ENCODE measurements at places on chromosomes 7 and 10.

DNA sequence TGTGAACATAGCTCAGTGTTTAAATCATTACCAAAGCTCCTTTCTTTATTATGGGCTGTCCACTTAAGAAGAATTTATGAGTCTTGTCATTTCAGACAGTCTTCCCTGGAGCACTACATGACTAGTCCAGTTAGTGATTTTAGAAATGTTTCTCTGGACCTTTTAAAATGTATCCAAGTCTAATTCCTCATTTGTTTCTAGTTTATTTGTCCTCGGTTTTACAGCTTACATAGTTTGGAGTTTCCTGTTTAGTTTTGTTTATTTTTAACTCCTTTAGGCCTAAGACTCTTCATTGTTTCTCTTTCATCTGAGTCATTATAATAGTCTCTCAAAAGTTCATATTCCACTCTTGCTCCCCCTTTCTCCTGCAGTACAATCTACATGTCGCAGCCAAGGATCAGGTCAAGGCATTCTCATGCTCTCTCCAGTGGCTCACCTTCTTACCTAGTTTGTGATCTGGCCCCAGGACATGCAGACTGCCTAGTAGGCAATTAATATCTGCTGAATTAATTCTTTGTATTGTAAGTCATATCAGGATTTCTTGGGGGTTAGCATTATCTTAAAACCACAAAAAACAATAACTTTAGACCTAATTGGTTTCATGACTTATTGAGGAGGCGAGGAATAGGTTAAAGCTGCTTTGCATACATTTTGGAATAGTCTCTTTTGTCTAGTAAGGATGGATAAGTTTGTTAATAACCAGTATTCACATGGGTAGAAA lies 93.8 kb downstream of the MAPK8 start:
- DNase-seq, result no peak

DNA sequence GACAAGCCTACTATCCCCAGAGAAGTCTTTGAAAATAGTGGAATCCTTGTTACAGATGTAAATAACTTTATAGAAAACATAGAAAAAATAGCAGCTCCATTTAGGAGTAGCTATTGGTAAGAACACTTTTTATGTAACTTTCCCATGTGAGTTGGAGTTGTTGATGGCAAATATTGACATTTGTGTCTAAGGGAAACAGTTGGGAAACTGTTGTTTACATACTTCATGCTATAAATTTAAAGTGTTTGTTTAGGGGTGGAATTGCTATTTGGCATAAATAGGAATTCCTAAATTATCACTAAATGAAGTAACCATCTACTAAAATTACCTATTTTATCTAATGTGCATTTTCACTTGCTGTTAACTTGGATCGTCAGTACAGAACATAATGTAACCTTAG lies 50.7 kb downstream of the GDI2 start:
- no peak for DNase-seq

- no peak for DNase-seq
Measured at GRCh38 chr7:27171637-27172314, 2.3 kb downstream of the HOXA10 start.

DNA sequence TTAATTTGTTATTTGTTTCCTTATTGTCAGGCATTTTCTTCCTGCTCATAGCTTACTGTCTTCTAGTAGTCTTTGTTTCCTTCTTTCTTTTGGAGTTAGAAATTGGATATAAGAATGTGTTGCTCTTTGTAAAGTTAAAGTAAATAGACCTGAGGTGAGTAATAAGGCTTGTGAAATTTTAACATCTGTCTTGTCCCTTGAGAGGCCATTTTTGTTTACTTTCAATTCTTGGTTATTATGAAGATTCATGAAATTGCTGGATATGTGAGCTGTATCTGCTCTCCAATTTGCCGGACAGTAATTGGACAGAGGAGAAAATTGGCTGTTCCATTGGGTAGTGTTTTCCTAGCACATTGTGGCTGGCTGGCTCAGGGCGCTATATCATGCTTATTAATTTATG lies 260.7 kb downstream of the EXOC4 start:
- DNase-seq, result no peak

- no peak for DNase-seq
Measured at GRCh38 chr7:135831455-135832195, 83.0 kb upstream of the FAM180A start.

- DNase-seq, result no peak
Measured at GRCh38 chr10:13732465-13732881, 145.7 kb downstream of the PRPF18 start.

DNA sequence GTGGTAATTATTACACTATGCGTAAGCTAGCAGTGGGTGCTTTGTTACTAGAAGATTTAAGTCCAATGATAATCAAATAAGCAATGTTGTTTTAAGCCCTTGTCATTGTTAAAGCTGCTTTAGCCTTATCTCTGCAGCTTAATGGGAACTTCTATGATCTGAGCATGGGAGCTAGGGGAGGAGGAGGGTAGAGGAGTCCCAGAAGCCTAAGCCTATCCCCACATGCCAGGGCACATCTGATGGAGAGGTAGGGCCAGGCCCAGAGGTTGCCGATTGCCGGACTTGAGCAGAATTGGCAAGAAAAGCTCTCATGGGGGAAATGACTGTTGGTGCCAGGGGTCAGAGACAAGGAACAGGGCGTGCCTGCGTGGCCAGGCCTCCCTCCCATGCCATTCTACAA lies 13.4 kb downstream of the CUBN start:
- DNase-seq, result no peak

DNA sequence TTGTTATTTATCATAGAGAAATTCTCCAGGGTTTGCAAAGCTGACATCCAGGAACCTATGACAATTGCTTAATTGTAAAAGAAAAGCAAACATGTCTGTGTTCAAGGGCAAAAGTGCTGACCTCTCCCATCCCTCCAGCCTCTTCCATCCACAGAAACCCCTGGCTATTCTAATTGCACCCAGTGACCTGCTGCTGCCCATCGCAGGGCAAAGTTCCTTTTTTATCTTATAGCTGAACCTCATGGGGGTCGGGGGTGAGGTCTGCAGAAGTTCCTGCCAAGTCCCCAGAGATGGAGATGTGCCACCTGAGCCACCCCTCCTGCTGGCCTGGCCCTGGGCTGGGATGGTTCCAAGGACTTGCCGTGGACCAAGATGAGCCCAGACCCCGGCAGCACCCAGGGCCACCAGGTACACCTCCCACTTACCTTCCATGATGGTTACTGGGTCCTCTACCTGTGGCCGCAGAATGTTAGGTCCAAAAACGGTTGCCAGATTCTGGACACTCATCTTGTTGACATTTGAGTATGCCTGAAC lies 146.5 kb downstream of the MAPK8 start:
- no peak for DNase-seq

DNA sequence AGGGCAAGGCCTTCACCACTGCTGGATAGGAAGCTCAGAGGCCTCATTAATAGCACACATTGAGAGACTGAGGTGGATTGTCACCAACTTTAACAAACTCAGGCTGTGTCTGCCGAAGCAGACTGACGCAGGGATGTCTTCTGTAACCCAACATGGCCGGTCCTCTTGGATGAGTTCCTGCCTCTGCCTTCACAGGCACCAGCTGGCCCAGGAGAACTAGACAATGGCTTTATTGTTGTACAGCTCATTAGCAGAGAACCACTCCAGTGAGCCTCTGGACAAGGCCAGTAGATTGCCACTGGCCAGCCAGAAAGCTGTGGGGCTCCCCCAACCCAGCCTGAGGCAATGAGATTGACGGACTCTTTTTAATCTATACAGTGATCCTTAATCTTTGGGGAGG lies 9.4 kb downstream of the NODAL start:
- no peak for DNase-seq

GRCh38 chr7:115146148-115146547 lies 224.3 kb downstream of the MDFIC start:
- DNase-seq, result peak; percentile 7

- no peak for DNase-seq
Measured at GRCh38 chr10:102644066-102644645, at the start of gene TRIM8. Gene TRIM8 (plus strand): TSS chr10:102644479. CDS start chr10:102644618, 139 bp downstream.

- peak; percentile 29 for DNase-seq
Measured at GRCh38 chr7:33722383-33723101, 182.8 kb upstream of the BMPER start.

DNA sequence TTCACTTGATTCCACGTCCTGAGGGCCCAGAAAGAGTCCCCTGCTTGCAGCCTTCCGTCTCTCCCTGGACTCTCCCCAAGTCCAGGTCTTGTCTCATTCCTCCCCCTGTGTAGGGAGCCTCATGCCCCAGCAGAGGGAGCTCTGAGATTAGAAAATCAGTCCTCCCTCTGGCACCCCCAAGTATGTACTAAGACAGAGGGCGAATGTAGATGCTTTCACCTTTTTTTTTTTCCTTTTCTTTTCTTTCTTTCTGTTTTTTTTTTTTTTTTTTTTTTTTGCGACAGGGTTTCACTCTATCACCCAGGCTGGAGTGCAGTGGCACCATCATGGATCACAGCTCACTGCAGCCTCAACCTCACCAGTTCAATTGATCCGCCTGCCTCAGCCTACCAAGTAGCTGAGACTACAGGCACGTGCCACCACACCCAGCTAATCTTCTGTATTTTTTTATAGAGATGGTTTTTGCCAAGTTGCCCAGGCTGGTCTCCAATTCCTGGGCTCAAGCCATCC lies 10.3 kb downstream of the SFXN3 start:
- DNase-seq, result peak; percentile 85

DNA sequence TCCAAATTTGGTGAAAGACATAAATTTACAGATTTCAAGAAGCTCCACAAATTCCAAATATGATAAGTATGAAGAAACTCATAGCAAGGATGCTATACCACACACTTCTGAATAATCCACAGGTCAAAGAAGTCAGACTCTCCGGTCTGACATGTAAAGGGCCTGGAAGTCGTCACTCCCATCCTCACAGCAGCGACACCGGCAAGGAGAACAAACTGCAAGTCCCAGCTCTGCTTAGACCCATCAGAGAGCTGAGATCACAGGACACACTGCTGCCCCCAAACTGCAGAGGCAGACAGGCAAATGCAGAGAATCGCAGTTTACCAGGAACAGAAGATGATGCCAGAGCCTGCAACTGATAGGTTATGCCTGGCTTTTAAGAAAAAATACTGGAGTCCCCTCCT lies 62.0 kb downstream of the AMZ1 start:
- no peak for DNase-seq
